CD4-positive, alpha-beta T cell (primary cell): ENCODE measurements at places on chromosomes 1 and 21. TPM values are rescaled to one million over a fixed set of nuclear protein-coding genes. Genes with fewer than 3 reads are reported as not detected.

The KCNT2 gene
- total RNA-seq: not detected

GRCh38 chr1:65404941-65405340, 15.5 kb upstream of the LEPR start:
- no peaks in the 10 kb centered on the region for H3K27me3 ChIP-seq
- no peaks in the 10 kb centered on the region for H3K36me3 ChIP-seq
- no peak for DNase-seq

DNA sequence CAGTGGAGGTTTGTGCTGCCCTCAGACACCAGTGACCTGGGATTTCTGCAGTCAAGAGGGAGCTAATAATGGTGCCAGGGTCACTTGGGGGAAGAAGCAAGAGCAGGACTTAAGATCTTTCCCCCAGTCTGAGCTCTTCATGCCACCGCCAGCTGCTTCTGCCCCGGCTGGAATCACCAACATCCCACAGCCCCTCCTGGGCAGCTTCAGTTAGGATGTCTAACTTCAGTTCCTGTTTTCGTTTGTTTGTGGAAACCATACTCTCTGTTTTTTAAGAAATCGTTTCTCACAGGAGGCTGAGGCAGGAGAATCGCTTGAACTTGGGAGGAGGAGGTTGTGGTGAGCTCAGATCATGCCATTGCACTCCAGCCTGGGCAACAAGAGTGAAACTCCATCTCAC, 25.6 kb upstream of the PRDM2 start:
- H3K36me3 ChIP-seq: no peaks in the 10 kb centered on the region
- no peaks in the 10 kb centered on the region for H3K4me1 ChIP-seq
- DNase-seq: no peak

- no peaks in the 10 kb centered on the region for H3K4me1 ChIP-seq
- H3K27me3 ChIP-seq: no peaks in the 10 kb centered on the region
- no peak overlapping the region for H3K27ac ChIP-seq
- no peak overlapping the region for H3K4me3 ChIP-seq
Measured at GRCh38 chr1:221337106-221337505, 404.8 kb downstream of the DUSP10 start.

GRCh38 chr1:243738020-243738419, 112.0 kb downstream of the AKT3 start:
- DNase-seq: no peak
- no peak overlapping the region for H3K4me3 ChIP-seq

- H3K4me3 ChIP-seq: no peak overlapping the region
- peaks cover 26% of the 10 kb centered on the region for H3K4me1 ChIP-seq
- DNase-seq: no peak
- H3K27ac ChIP-seq: no peak overlapping the region
Measured at GRCh38 chr1:230130172-230130944, 63.3 kb downstream of the GALNT2 start.

The KRTAP10-11 gene
- total RNA-seq: not detected

DNA sequence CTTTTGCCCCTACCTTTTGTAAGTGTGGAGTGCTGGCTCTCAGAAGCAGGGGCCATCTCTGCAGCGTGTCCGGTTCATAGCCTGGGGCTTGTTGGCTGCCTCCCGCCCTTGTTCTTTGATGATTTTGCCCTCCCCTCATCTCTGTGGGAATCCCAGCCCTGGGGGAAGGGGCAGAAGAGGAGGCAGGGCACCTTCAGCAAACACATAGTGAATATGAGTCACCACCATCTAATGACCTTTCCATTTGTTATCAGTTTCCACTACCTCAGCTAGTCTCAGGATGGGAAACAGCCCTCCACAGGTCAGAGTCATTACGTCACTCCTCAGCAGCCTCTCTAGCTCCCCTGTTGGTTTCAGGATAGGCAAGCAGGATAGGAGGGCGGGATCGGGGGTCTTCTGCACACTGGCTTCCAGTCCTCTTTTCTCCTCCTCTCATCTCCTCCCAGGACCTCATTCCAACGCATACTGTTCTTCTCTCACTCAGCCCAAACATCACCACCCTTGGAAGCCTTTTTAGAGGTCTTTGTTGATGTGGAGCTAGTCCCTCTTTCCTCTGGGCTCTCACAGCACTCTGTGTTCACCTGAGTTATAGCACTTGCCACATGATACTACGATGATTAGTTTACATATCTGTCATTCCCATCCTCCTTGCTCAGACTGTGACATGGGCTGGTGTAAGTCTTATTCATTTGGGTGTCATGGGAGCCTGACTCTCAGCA, 15.8 kb downstream of the GADD45A start:
- H3K4me1 ChIP-seq: no peaks in the 10 kb centered on the region
- DNase-seq: no peak
- no peak overlapping the region for H3K4me3 ChIP-seq
- no peak overlapping the region for H3K27ac ChIP-seq
- no peaks in the 10 kb centered on the region for H3K27me3 ChIP-seq
- H3K36me3 ChIP-seq: no peaks in the 10 kb centered on the region

DNA sequence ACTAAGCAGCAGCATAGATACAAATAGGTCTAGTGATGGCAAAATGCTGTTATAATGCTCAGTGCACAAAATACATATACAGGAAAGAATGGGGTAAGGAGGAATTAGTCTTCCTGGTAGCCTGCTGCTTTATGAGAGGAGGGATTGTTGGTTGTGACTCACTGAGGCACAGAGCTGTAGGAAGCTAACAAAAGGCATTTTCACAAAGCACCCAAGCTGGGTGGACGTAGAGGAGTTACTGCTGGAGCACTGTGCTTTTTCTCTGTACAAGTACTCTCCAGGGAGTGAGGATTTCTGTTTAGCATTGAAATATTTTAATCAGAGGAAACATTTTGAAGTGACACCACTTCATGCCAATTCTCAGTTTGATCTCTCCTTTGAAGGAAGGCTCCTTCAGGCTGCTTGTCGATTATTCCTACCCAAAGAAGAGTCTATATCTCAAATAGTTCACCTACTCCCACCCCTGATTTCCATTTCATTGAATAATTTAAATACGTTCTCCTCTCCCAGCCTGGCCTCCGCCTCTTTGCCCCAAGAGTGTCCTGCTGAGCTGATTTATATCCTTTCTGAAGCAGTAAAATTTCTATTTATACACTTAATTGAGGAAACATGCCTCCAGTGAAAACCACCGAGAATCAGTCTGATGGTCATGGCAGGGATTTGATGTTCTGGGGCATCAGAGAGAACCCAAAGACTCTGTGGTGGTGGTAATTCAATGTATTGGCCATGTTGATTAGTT, 271.9 kb downstream of the HHAT start:
- no peaks in the 10 kb centered on the region for H3K27me3 ChIP-seq
- H3K27ac ChIP-seq: no peak overlapping the region
- no peaks in the 10 kb centered on the region for H3K36me3 ChIP-seq
- no peak overlapping the region for H3K4me3 ChIP-seq
- no peak for DNase-seq

DNA sequence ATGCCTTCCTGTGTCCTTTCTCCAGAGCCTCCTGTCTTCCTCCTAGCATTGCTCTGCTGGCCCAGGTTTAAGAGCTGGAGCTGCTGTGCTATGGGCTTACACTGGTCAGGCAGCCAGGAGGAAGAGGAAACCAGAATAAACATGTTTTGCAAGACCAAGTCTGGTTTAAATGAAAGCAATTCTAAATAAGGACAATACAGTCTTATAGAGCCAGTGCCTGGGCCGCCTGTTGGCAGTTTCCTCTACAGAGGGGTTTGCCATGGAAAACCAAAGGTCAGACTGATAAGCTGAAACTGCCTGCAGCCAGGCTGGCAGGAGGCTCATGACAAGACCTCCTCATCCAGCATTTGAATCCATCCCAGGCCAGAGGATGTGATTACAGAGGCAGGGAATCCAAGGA, 92.9 kb upstream of the FGGY start:
- no peak for DNase-seq
- no peaks in the 10 kb centered on the region for H3K36me3 ChIP-seq
- H3K4me3 ChIP-seq: no peak overlapping the region

GRCh38 chr1:41474490-41475271, 9.8 kb downstream of the EDN2 start:
- H3K27ac ChIP-seq: no peak overlapping the region
- H3K4me3 ChIP-seq: no peak overlapping the region
- DNase-seq: no peak

GRCh38 chr1:22772014-22772413, 61.4 kb downstream of the EPHB2 start:
- H3K27me3 ChIP-seq: no peaks in the 10 kb centered on the region
- no peaks in the 10 kb centered on the region for H3K36me3 ChIP-seq
- DNase-seq: no peak
- no peak overlapping the region for H3K27ac ChIP-seq
- H3K4me1 ChIP-seq: no peaks in the 10 kb centered on the region

DNA sequence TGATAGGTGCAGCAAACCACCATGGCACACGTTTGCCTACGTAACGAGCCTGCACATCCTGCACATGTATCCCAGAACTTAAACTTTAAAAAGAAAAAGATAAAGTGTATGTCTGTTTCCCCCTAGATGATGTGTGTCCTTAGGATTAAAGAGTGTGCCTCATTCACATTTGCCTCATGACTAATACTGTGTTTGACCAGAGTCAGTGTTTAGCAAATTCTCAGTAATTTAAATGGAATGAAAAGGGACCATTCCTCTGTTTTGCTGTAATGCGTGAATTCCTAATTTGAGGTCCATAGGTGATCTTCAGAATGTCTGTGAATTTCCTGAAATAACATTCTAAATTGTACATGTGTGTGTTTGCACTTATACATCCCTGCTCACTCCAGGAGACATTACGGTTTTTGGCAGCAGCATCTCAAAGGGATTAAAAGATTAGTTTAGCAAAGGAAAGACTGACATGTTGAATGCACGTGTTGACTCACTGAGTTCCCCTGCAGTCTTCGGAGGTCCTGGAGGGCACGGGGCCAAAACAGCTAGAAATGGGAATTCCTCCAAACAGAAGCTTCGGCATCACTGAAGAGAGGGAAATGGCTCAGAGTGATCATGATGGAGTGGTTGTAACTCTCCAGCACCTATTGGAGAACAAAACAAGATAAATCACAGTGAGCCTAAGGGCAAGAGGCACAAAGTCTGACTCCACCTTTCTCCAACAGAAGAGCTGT, 19.1 kb upstream of the SLC35F3 start:
- peaks cover 4% of the 10 kb centered on the region for H3K27me3 ChIP-seq
- no peak for DNase-seq
- H3K36me3 ChIP-seq: no peaks in the 10 kb centered on the region
- no peak overlapping the region for H3K27ac ChIP-seq

DNA sequence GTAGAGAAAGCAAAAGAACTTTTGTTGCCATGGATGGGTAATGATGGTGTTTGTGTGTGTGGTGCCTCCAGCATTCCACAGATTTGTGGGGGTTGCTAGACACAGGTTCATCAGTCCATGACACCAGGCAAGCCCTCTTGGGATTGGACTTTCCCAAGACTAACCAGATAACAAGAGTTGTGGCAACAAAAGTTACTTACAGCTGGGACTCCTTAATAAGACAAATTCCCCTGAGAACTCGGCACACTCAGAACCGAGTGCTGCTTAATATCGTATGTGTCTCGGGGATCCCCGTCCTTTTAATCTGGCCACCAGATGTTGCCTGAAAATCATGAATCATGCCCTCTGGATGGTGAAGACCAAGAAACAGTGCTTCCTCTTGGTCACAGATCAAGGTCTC, 193.3 kb downstream of the AJAP1 start:
- H3K4me1 ChIP-seq: no peaks in the 10 kb centered on the region
- DNase-seq: no peak
- H3K27me3 ChIP-seq: no peaks in the 10 kb centered on the region
- no peak overlapping the region for H3K4me3 ChIP-seq

DNA sequence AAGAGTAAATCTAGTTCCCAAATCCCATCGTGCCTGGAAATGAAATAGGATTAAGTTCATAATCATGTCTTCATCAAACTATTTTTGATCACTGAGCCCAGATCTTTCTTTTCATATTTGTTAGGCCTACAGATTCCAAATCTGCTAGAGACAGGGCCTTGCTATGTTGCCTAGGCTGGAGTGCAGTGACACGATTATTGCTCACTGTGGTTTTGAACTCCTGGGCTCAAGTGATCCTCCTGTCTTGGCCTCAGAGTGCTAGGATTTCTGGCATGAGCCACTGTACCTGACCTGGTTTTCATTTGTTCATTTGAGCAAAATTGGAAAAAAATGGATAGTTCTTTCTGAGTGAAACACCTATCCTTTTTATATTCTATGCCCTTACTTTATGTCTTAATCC, 28.0 kb upstream of the DIPK1A start:
- no peaks in the 10 kb centered on the region for H3K36me3 ChIP-seq
- H3K27me3 ChIP-seq: no peaks in the 10 kb centered on the region
- H3K27ac ChIP-seq: peak overlapping the region; percentile 10
- no peak overlapping the region for H3K4me3 ChIP-seq
- DNase-seq: no peak

The KIF26B gene
- 0.03 TPM for total RNA-seq

DNA sequence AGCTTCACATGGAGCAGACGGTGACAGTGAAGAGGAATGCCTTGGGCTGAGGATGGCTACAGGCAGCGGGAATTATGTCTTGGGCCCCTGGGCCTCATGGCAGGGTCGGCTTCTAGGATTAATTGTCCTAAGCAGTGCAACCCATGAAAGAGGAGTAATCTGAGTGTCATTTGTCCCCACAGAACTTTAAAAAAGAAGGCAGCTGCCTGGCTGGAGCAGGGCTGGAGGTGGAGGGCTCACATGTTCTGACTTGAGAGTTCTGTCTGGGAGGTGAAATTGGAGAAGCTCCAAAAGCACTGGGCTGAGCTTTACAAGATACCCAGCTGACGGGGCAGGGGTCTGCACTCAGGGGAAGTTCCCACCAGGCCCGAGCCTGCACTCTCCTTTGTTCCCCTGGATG, 22.6 kb downstream of the CACNA1S start:
- H3K4me3 ChIP-seq: no peak overlapping the region
- H3K36me3 ChIP-seq: no peaks in the 10 kb centered on the region
- H3K4me1 ChIP-seq: peaks cover 1% of the 10 kb centered on the region
- H3K27me3 ChIP-seq: no peaks in the 10 kb centered on the region
- no peak overlapping the region for H3K27ac ChIP-seq

The WLS gene
- total RNA-seq: 0.52 TPM

DNA sequence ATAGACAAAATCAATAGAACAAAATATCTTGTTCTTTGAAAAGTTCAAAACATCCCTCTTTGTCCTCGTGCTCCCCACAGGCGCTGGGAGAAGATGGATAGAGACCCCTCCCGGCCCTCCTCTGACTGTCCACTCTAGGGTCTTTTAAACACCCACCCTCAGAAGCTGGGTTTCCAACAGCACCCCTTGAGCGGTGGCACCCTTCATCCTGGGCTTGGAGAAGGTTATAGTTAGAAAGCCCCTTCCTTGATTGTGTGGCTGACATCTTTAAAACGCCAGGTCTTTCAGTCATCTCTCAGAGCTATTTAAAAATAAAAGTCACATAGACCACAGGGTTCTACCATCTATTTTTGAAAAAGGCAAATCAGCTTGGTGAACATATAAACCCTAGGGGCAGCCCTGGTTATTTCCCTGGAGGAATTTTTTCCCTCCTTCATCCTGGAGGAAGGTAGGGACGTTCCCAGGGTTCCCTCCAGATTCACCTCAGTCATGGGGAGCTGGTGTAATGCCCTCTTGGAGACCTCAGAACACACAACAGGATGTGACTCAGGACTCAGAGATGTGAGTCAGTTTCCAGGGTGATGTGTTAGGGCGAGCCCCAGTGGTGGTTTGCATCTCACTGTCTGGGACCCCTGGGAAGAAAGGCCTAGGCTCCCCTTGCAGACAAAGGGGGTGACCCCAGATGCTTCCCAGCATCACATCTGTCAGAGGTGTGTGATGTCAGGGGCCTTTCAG, 138.5 kb downstream of the CLIC6 start:
- peaks cover 51% of the 10 kb centered on the region for H3K4me1 ChIP-seq
- H3K27me3 ChIP-seq: no peaks in the 10 kb centered on the region
- no peak overlapping the region for H3K4me3 ChIP-seq
- H3K27ac ChIP-seq: peak overlapping the region; percentile 67
- H3K36me3 ChIP-seq: peaks cover 46% of the 10 kb centered on the region
